WERI-Rb-1 (cell line): ENCODE measurements at places on chromosomes 2 and 18.

GRCh38 chr2:54285451-54285850 lies 29.4 kb upstream of the TSPYL6 start:
- DNase-seq: no peak

DNA sequence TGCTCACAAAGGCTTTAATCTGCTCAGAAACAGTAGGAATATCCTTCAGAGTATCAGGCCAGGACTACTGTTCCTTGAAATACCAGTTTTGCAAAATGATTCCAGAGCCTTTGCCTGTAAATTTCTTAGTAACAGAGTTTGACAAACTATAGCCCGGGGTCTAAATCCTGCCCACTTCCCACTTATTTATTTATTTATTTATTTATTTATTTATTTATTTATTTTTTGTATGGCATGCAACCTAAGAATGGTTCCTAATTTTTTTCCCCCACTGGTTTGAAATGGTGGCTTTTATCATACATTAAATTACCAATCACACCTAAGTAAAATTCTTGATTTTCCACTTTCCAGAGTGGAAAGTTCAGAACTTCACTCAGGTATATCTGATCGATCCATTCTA lies 45.6 kb downstream of the KCNG3 start:
- no peak for DNase-seq

DNA sequence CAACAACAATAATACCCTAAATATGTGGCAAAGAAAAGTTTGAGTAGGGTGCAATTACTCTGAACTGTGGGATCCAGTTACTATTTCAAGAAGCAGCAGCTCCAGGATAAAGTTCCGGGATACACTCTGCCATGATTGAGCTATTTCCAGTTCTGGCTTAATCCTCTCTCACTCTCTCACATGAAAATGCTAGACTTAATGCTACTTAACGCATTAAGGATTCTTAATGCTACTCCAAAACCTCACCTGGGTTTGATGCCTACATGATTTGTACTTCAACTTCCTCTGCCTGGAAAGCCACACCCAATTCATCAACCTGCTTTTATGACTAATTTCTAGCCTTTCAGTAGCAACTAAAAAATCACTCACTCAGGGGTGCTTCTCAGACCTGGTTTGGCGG lies 151.1 kb upstream of the HNMT start:
- peak; percentile 34 for DNase-seq

DNA sequence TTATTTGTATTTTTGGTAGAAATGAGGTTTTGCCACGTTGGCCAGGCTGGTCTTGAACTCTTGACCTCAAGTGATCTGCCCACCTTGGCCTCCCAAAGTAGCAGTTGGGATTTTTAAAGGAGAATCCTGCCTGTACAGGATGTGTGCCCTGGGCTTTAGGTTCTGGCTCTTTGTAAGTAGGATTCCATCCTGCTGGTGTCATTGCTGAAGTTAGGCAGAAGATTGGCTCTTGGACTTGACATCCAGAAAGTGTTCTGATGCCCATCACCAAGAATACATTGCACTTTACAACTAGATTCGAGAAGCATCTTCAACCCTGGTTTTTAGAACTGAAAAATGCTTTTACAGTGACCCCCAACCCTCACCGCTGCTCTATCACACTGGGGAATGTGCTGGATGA lies 4.4 kb upstream of the TWIST2 start:
- DNase-seq: no peak

GRCh38 chr18:57780318-57780705 lies 22.8 kb downstream of the ATP8B1 start:
- DNase-seq: no peak

GRCh38 chr2:212465456-212465855 lies 73.1 kb downstream of the ERBB4 start:
- no peak for DNase-seq

GRCh38 chr2:85748985-85749875 lies 4.6 kb upstream of the ATOH8 start:
- no peak for DNase-seq

GRCh38 chr2:102297891-102298290 lies 13.5 kb upstream of the IL1RL1 start:
- no peak for DNase-seq

- peak; percentile 65 for DNase-seq
These were observed 118.7 kb upstream of the NRP2 start for GRCh38 chr2:205563646-205564045.

DNA sequence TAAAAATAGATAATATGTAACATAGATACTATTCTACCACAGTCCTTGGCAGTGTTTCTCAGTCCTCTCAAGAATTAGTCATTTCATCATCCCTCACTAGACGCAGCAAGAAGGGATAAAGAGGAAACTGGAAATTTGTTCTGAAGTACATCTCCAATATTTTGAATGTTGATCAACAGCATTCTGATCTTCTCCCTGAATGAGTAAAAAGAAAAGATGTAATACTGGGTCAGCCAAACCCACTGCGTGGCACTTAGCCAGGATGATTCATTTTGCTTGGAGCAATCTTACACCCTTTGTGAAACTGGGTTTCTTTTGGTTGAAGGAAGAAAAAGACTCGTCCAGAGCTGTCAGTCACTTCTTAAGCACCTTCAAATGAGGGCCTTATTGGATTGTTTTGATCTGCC lies 54.1 kb downstream of the TAF1B start:
- no peak for DNase-seq

GRCh38 chr18:2395427-2396161 lies 175.7 kb downstream of the METTL4 start:
- no peak for DNase-seq

DNA sequence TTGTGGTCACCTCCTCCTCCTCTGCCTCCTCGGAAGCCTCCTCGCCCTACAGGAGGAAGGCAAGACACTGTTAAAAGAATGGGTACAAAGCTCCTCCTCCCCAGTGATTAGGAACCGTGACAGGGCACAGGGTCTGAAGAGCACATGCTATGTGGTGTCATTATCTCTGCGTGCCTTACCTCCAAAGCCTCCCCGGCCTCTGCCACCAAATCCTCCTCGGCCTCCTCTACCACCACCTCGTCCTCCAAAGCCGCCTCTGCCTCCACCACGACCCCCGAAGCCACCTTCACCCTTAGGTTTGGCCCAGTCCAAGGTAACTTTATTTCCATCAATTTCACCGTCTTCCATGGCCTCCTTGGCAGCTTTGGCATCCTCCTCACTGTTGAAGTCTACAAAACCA lies 9.1 kb downstream of the NCL start:
- no peak for DNase-seq

GRCh38 chr2:34012715-34013302 lies 413.7 kb upstream of the FAM98A start:
- peak; percentile 91 for DNase-seq

DNA sequence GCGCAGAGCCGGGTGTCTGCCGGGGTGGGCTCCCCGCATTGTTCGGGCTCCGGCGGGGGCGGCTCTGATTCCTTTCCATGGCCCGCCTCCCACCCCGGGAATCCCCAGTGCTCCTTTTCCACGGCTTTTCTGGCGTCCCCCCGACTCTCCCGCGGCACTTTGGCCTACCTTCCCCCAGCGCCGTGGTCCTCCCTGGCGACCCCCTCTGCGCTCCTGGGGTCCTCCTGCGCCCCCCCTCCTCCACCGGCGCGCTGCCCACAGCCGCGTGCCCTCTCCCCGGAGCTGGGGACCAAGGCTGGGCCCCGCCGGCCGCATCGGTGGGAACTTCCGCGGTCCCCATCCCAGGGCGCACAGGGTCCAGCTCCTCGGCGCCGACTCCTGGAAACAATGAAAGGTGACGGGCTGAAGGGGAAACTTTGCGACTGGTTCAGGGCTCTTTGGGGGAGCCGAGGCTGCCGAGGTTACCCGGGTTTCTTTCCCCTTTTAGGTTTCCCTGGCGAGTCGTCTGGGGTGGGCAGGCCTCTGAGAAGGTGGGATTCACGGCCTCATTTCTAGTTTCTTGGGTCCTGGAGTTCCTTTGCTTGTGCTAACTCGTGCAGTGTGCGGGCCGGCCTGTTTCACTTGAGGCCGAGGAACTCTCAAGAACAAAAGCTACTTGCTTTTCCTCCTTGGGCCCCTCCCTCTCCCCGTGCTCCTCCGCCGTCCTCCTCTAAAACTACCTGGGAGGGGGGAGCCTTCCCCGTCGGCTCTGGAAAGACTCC lies 2.2 kb downstream of the TGIF1 start:
- DNase-seq: peak; percentile 30

GRCh38 chr2:138956116-138956515 lies 175.9 kb upstream of the NXPH2 start:
- DNase-seq: no peak

DNA sequence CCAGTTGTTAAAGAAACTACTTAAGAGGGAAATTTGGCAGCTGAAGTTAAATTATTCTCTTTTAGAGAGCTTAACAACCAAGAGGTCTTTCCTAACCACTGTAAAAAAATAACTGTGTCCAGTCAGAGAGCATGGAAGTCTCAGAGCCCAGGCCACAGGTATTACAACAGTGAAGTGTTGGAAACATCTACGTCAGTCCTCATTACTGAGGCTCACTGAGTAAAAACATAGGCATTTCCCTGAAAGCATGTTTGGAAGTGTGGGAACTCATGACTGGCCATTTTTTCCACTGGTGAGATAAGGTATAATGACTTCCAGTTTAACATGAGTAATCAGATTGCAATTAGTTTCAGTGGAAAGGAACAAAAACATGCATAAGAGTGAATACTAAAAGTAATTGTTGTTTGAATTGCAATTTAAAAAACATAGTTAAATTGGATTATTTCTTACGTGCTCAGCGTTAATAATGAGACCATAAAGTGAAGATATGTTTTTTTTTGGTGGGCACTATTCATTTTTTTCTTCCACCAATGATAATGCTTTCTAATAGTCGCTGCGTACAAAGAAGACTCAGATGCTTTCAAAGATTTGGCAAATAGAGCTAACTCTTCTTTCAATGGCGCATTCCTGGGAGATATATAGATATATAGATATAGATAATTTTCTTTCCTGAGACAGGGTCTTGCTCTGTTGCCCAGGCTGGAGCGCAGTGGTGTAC lies 60.8 kb downstream of the EFEMP1 start:
- DNase-seq: no peak

DNA sequence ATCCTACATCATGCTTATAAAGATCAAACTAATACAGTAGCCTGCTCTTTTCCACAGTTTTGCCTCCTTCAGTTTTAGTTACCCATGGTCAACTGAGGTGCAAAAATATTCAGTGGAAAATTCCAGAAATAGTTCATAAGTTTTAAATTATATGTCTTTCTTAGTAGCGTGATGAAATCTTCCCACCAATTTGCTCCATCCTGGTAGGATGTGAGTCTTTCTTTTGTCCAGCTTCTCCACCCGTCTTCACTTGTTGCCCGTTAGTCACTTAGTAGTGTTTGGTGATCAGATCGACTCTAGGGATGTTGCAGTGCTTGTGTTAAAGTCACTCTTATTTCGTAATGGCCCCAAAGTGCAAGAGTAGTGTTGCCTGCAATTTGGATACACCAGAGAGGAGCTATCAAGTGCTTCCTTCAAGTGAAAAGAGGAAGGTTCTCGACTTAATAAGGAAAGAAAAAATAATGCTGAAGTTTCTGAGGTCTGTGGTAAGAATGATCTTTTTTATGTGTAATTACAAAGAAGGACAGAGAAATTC lies 57.0 kb downstream of the CEP192 start:
- DNase-seq: no peak

GRCh38 chr2:43073401-43073825 lies 153.0 kb downstream of the ZFP36L2 start:
- no peak for DNase-seq

DNA sequence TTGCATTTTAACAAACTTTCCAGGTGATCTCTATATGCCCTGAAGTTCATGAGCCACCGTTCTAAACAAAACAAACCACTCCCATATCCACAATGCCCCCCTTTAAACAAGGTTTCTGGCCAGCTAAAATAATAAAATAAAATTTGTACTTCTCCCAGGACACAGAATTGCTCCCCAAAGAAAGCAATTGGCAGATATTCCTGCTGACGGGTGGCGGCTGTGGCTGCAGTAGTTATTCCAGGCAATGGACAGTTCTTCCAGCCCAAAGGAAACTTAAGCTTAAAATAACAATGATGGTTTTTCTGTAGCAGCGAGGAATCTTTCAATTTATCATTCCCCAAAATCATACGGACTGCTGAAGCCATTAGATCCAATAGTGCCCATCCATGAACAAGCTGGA lies 260.5 kb upstream of the ZNF521 start:
- DNase-seq: no peak

- no peak for DNase-seq
These were observed 20.8 kb downstream of the BAZ2B start for GRCh38 chr2:159595410-159596046.

GRCh38 chr18:6509832-6510231 lies 95.1 kb upstream of the L3MBTL4 start:
- no peak for DNase-seq

DNA sequence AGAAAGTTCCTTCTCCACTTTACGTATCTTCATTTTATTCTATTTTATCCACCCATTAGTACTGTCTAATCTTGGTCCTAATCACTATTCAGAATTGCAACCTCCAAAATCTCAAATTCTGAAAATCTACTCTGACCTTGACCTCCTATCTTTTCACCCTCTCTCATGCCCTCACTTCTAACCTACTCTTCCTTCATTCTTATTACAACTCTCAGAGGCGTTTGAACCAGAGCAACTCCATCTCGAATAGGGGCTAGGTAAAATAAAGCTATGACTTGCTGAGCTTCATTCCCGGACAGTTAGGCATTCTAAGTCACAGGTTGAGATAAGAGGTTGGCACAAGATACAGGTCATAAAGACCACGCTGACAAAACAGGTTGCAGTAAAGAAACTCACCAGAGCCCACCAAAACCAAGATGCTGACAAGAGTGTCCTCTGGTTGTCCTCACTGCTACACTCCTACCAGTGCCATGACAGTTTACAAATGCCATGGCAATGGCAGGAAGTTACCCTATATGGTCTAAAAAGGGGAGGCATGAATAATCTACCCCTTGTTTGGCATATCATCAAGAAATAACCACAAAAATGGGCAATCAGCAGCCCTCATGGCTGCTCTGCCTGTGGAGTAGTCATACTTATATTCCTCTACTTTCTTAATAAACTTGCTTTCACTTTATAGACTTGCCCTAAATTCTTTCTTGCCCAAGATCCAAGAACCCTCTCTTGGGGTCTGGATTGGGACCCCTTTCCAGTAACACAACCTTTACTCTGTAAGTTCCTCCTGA lies 11.4 kb downstream of the CCDC88A start:
- DNase-seq: no peak
